Glutamatergic neuron (in vitro differentiated cells): ENCODE measurements at places on chromosomes 13 and 19.

- H3K36me3 ChIP-seq = peaks cover 6% of the 10 kb centered on the region
- no peak overlapping the region for H3K4me3 ChIP-seq
- no peaks in the 10 kb centered on the region for H3K4me1 ChIP-seq
- peaks cover 3% of the 10 kb centered on the region for H3K27me3 ChIP-seq
- peak; percentile 61 for DNase-seq
These were observed 108.7 kb downstream of the TEX29 start for GRCh38 chr13:111429064-111429558.

DNA sequence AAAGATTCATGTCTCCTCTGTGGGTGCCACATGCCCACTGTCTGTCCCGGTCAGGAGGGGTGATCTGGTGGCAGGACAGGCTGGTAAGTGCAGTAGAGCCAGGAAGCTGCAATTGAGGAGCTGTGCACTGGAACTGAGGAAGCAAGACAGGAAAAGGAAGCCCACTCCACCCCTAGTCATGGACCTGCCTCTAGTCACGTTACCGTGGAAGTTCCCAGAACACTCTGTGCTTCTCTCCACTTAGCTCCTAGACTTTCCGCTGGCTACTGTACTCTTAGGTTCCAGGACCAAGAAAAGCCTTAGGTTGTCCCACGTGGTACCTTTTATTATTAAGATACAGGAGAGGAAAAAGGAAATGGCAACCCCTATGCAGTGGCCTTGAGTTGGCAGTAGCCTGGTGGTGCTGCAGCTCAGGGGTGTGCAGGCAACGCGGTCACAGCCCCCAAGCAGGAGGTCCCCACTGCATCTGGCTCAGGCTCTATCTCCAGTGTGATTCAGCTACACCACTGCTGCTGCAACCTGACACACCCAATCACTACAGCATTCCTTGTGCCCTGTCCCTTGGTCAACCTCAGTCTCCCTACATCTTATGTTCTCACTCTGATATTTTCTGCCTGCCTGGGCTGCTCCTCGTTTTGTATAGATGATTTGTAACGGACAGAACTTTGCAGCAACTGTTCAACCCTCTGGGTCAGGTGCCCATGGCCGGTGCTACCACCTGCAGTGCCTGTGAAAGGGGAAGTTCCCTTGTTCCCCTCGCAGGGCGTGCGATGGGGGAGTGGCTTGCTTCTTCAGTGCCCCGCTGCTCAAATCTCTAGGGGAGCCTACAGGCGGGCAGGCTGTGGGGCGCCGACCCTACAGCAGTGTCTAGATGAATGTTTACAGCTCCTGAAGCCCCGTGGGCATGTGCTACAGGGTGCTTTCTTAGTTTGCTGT is 24.4 kb upstream of the GPR12 start:
- peaks cover 2% of the 10 kb centered on the region for H3K27me3 ChIP-seq
- H3K4me1 ChIP-seq = peaks cover 10% of the 10 kb centered on the region
- H3K4me3 ChIP-seq = no peak overlapping the region
- peaks cover 13% of the 10 kb centered on the region for H3K36me3 ChIP-seq

DNA sequence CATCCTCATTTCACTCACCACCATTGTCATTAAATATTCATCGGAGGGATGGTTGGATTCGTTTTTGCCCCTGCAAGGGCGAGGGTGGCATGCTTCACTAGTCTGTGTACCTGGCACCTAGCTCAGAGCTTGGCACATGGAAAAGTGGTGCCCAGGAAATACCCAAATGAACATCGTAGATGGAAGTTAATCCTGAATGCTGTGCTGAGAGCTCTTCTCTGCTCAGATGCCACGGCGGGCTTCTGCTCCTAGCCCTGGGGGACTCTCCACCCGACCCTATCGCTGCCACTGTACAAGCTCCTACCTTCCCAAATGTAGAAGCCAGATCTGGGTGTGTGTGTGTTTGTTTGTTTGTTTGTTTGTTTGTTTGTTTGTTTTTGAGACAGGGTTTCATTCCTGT is 113.0 kb upstream of the ZNF507 start:
- peaks cover 3% of the 10 kb centered on the region for H3K27me3 ChIP-seq
- H3K4me1 ChIP-seq = no peaks in the 10 kb centered on the region
- no peaks in the 10 kb centered on the region for H3K36me3 ChIP-seq
- no peak overlapping the region for H3K27ac ChIP-seq
- no peak for DNase-seq

- H3K27ac ChIP-seq = no peak overlapping the region
- peaks cover 39% of the 10 kb centered on the region for H3K27me3 ChIP-seq
- peak; percentile 46 for DNase-seq
- peaks cover 12% of the 10 kb centered on the region for H3K4me1 ChIP-seq
- no peak overlapping the region for H3K4me3 ChIP-seq
- H3K36me3 ChIP-seq = no peaks in the 10 kb centered on the region
These were observed 7.5 kb upstream of the TSHZ3 start for GRCh38 chr19:31356587-31357314.

DNA sequence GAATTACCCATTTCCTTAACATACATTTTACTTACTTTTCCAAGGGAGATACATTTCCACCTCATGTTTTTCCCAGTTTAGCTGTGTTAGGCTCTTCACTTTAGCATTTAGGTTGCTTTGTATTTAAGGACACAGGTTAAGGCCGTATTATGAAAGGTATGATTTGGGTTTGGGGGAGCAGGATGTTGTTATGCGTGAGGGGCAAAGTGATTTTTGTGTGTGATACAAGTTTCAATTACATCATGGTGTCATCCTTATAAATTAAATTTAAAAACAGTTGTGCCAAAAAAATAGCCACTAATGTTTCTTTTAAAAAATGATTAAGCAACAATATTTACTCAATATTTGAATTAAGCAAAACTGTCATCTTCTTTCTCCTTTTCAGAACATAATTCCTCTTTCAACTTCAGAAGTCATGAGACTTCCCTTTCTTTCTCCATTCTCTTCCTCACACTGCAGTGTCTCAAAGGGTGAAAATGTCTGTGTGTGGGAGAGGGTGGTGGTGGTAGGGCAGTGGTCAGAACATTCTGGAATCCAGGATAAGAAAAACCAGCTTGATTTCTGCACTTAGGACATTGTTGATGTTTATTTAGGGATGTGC is 126.2 kb downstream of the KCNRG start:
- H3K36me3 ChIP-seq = no peaks in the 10 kb centered on the region
- no peaks in the 10 kb centered on the region for H3K27me3 ChIP-seq
- no peak for DNase-seq
- no peaks in the 10 kb centered on the region for H3K4me1 ChIP-seq
- no peak overlapping the region for H3K27ac ChIP-seq

DNA sequence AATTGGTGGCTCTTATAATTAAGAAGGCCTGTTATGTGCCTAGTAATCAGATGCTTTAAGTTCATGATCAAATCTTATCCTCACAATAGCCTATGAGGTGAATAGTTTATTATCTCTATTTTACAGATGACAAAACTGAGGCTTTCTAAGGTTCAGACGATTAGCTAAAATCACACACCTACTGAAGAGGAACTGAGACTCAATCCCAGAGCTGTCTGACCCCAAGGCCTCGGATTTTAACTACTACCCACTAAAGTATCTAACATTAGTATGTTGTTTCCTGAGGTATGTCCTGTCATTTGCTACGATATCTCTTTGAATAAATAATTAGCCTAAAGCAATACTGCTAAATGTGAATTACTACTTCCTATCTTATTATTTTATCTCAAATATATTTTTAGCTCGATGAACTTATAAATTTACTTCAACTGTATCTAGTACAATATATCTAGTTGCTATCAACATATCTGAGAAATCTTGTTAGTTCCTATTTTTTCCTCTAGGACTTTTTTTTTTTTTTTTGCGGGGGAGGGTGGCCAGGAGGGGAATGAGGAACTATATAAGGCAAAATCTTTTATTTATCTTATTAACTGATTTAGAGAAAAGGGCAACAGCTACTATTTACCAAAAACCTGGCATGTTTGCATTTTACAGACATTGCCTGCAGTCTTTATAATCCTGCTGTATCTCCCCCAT is 118.5 kb downstream of the ABCC4 start:
- peaks cover 2% of the 10 kb centered on the region for H3K27me3 ChIP-seq
- no peak overlapping the region for H3K4me3 ChIP-seq
- H3K4me1 ChIP-seq = no peaks in the 10 kb centered on the region
- H3K36me3 ChIP-seq = no peaks in the 10 kb centered on the region
- no peak for DNase-seq
- no peak overlapping the region for H3K27ac ChIP-seq

DNA sequence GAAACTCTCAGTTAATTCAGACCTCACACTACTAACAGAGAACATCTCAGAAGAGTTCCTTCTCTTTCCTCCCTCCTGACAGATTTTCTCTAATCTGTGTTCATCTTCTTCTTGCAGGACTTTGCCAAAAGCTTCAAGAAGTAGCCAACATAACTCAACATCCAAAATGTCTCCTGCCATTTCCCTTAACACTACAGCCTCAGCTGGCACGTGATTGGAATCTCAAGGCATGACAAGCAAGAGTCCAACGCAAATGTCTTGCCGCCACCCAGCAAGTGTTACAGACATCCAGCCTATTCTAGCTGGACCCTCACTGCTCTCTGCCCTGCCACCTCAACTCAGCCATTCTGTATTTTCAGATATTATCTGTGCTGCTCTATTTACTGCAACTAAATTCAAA is 135.1 kb downstream of the DNAJC15 start:
- DNase-seq = no peak
- H3K27ac ChIP-seq = peak overlapping the region; percentile 90
- H3K4me3 ChIP-seq = no peak overlapping the region
- H3K4me1 ChIP-seq = peaks cover 17% of the 10 kb centered on the region
- no peaks in the 10 kb centered on the region for H3K36me3 ChIP-seq
- peaks cover 5% of the 10 kb centered on the region for H3K27me3 ChIP-seq

DNA sequence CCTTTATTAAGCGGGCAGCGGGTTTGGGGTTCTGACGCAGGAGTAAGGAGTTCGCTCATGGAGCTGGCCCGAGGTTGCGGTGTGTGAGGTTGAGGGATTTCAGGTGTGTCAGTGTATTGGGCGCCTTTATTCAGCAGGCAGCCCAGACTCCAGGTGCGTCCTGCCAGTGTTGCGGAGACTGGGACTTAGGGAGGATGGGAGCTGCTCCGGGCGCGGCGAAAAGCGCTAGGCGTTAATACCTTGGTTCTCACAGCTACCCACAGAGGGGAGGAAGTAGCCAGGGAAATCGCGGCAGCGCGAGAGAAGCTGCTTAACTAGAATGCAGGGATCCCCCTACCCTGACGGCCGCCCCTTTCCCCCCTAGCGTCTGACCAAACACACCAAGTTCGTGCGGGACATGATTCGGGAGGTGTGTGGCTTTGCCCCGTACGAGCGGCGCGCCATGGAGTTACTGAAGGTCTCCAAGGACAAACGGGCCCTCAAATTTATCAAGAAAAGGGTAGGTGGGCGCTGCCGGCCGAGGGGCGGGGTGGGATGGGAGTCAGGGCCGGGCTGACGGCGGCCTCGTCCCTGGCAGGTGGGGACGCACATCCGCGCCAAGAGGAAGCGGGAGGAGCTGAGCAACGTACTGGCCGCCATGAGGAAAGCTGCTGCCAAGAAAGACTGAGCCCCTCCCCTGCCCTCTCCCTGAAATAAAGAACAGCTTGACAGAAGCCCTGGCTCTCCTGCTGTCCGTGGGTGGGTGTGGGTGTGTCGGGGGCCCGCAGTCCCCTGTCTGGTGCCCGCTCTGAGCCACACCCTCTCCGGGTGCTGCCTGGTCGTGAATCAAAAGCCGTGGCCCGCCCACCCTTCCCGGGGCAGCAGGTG is 1.1 kb downstream of the RPL36 start:
- H3K27me3 ChIP-seq = peaks cover 15% of the 10 kb centered on the region
- no peaks in the 10 kb centered on the region for H3K36me3 ChIP-seq
- H3K4me1 ChIP-seq = no peaks in the 10 kb centered on the region
- DNase-seq = no peak
- H3K27ac ChIP-seq = peak overlapping the region; percentile 93

GRCh38 chr19:18460900-18461299 is 23.0 kb upstream of the ISYNA1 start:
- peaks cover 9% of the 10 kb centered on the region for H3K27me3 ChIP-seq
- no peaks in the 10 kb centered on the region for H3K36me3 ChIP-seq
- no peak overlapping the region for H3K4me3 ChIP-seq
- H3K4me1 ChIP-seq = peaks cover 13% of the 10 kb centered on the region
- no peak for DNase-seq
- H3K27ac ChIP-seq = no peak overlapping the region

- peak; percentile 90 for DNase-seq
- H3K36me3 ChIP-seq = no peaks in the 10 kb centered on the region
- peak within 1 kb of the TSS; percentile 87 for H3K27ac ChIP-seq
- H3K4me3 ChIP-seq = peak within 1 kb of the TSS; percentile 93
These were observed at the start of gene SH3GL1 for GRCh38 chr19:4400135-4400936. Gene SH3GL1, minus strand, starts transcription at chr19:4400547. Its CDS starts 179 bp downstream, at chr19:4400368.

DNA sequence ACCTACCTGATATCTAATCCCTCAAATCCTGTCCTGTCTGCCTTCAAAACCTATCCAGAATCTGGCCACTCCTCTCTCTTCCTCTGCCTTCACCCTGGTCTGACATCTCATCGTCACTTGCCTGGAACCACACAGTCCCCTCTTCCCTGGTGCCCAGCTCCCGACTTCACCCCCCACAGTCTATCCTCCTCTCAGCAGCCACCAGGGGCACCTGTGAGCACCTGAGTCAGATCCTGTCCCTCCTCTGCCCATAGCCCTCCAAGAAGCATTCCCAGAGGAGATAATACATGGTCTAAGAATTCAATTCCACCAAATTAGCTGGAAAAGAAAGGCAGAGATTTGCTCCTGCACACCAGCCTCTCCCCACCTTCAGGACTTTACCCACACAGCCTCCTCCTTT is 48.9 kb downstream of the ZNRF4 start:
- no peak overlapping the region for H3K27ac ChIP-seq
- H3K4me3 ChIP-seq = no peak overlapping the region
- H3K4me1 ChIP-seq = no peaks in the 10 kb centered on the region

DNA sequence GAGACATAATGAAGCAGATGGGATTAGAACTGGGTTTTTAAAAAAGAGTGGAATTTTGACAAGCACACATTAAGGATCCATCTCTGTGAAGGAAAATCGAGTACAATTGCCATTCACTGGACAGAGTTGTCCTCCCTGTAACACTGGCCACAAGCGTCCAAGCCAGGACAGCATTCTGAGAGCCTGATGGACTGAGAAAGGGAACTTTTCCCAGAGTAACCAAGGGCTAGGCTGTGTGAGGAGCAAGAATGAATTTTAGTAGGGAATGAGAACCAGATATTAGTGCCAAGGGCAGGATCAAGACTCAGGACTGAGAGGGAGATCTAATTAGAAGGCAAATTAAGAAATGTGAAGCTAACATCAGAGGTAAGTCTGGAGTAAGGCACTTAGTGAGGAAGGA is 73.1 kb downstream of the DCLK1 start:
- DNase-seq = no peak
- H3K4me1 ChIP-seq = peaks cover 10% of the 10 kb centered on the region
- no peak overlapping the region for H3K27ac ChIP-seq

DNA sequence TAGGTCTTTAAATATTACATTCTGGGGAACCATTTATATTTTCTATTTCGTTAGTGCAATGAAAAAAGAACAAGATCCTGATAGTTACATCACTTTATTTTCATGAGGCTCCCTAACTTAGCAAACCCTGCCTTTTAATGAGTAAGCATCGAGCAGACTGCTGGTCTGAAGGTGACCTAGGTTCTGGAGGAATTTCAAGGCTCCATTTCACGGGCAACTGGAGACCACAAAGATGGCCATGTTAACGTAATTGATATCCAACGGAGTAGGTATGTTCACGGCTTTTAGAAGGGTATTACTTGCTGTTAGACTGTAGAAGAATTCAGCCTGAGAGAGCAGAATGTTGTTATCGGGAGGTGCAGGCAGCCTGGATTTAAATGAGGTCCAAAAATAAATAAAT is 1597.6 kb downstream of the EFNB2 start:
- peaks cover 2% of the 10 kb centered on the region for H3K27me3 ChIP-seq
- no peaks in the 10 kb centered on the region for H3K4me1 ChIP-seq
